ENCODE measurements at places on chromosomes 6 and 20.

DNA sequence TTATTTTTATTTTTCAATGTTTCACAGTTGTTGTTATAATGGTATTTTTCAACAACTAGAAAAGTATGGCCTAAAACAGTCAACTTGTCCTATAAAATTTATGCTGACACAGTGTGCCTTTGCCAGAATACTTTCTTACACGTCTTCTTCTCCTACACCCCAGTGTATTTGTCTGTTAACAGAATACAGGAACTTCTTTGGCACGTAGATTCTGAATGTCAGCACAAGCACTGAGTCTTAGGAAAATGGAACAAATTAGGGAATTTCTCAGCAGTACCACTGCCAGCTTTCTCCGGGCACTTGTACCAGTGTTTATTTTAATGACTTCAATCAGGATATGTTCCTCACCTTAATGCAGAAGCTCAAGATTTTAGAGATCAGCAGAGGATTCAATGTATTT lies 26.7 kb upstream of the AKIRIN2 start:
- DNase-seq = no peak

- DNase-seq = no peak
Measured at GRCh38 chr6:66900133-66901083, 1193.4 kb upstream of the EYS start.

- no peak for DNase-seq
Measured at GRCh38 chr6:147642458-147642857, 134.0 kb downstream of the SAMD5 start.

GRCh38 chr6:28865401-28866204 lies 58.2 kb downstream of the TRIM27 start:
- peak; percentile 74 for DNase-seq

GRCh38 chr6:90412538-90413369 lies 116.1 kb upstream of the BACH2 start:
- no peak for DNase-seq

DNA sequence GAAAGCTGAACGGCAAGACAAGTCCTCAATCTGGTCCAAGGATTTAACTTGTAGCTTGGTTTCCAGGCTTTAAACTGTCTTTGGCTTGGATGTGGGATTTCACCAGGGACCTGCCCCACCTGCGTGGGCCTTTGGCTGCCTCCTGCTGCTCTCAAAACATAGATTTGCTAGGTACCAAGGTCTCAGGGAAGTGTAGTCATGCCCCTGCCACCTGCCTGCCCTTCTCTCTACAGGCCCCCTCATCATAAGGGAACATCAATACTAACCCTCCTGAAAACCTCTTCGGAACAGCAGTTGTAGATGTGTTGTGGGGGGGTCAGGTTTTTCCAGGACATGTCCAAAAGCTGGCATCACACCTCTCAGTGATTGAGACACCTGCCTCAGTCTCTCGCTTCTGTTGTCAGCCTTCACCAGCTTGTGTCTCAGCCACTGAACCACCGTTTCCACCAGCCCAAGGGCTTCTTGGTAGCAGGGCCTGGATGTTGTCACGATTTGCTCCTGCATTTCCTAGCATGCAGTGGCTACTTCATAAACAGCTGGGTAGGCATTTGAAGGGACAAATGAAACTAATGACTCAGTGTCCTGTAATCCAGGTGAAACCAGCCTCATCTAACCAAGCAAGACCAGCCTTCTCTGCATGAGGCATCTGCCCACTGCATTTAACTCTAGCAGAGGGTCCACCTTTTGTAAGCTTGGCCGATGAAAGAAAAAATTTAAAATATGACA lies 141.6 kb upstream of the THBS2 start:
- DNase-seq = no peak

DNA sequence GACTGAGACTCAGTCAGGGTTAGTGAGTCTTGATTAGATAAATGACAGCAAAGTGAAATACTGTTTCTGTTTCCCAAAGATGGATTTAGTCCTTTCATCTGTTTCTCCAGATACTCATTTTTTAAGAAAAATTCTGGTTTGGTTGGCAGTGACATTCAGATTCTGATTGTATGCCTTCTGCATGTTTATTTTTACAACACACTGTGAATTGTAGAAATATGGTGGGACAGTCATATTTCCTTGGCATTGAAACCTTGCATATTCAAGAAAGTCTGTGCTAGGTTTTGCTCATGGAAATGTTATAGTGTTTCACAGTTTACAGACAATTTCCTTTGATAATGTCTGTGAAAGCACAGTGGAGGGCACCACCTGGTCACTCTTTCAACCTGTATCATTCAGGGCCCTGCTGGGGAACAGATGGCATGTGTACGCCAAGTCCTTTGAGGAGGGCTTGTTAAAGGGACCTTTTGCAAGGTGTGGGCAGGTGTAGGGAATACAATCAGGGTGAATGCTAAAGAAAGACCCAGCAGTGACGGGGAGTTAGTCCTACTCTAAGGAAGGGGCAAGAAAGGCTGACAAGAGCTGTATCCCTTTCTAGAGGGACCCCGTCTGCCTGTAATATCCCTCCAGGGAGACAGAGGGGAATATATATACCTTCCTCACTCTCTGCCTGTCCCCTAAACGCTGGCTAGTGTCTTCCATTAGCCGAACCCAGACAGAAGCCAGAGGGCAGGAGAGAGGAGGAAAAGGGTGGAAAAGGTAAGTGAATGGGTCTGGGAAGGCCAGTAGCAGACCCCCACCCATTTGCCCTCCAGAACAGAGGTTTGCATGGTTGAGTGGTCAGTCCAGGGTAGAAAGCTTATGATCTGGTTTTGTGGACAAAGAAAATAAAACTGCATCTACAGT lies 10.2 kb downstream of the PLCB4 start:
- no peak for DNase-seq

GRCh38 chr6:101633081-101633480 lies 239.6 kb downstream of the GRIK2 start:
- no peak for DNase-seq

DNA sequence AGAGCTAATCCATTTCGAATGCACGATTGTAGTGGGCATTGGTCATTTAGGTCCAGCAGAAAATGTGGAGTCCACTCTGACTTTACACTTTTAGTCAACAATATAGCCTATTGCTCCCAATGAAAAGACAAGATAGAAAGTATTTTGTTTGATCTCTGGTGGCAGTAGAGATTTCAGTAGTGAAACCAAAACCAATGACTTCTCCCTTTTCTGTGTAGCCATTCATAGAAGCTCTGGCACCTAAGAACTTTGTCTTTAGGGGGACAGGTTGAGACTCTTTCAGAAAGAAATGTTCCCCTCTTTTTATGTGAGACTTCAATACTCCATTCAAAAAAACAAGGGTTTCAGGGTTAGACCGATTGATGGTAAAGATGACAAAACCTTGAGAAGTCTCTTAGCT lies 510.8 kb upstream of the POU3F2 start:
- no peak for DNase-seq

All from activated naive CD8-positive, alpha-beta T cell treated with anti-CD3 and anti-CD28 coated beads for 36 hours (primary cell).